Thoracic aorta (tissue), 2 donors: ENCODE measurements at places on chromosomes 12 and 14. TPM values are rescaled to one million over a fixed set of nuclear protein-coding genes. Genes with fewer than 3 reads are reported as not detected.

- peaks cover 9% of the 10 kb centered on the region for H3K4me1 ChIP-seq
- H3K27me3 ChIP-seq, result no peaks in the 10 kb centered on the region
- no peak for DNase-seq
- no peaks in the 10 kb centered on the region for H3K36me3 ChIP-seq
- H3K27ac ChIP-seq, result no peak overlapping the region
These were observed 196.5 kb downstream of the NUAK1 start for GRCh38 chr12:105942281-105942680.

- H3K27me3 ChIP-seq, result no peaks in the 10 kb centered on the region
- H3K4me3 ChIP-seq, result no peak overlapping the region
- no peak overlapping the region for H3K27ac ChIP-seq
- no peak for DNase-seq
These were observed 163.7 kb upstream of the PWP1 start for GRCh38 chr12:107521826-107522355.

GRCh38 chr12:53091756-53092155 is 5.7 kb upstream of the IGFBP6 start:
- no peaks in the 10 kb centered on the region for H3K27me3 ChIP-seq
- H3K36me3 ChIP-seq, result no peaks in the 10 kb centered on the region
- no peak for DNase-seq

- no peaks in the 10 kb centered on the region for H3K4me1 ChIP-seq
- H3K27ac ChIP-seq, result no peak overlapping the region
- no peaks in the 10 kb centered on the region for H3K27me3 ChIP-seq
- H3K4me3 ChIP-seq, result no peak overlapping the region
- H3K36me3 ChIP-seq, result no peaks in the 10 kb centered on the region
These were observed 385.6 kb downstream of the GRIN2B start for GRCh38 chr12:13595536-13596443.

DNA sequence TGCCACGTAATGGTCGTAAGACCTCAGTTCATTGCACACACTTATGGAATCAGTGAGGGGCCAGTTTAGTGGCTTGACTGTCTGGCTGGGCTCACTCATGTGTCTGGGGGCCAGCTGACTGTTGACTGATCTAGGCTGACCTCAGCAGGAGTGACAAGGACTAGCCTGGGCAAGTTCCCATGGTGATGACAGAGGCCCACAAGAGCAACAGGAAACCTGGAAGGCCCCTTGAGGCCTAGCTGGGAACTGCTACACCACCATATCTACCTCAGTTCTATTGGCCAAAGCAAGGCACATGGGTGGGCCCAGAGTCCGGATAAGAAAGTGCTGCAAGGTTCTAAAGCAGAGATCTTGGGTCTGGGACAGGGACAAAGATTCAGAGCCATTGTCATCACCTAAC is 21.3 kb upstream of the RFLNA start:
- no peaks in the 10 kb centered on the region for H3K4me1 ChIP-seq
- DNase-seq, result no peak
- H3K27me3 ChIP-seq, result no peaks in the 10 kb centered on the region
- H3K4me3 ChIP-seq, result no peak overlapping the region
- no peaks in the 10 kb centered on the region for H3K36me3 ChIP-seq

DNA sequence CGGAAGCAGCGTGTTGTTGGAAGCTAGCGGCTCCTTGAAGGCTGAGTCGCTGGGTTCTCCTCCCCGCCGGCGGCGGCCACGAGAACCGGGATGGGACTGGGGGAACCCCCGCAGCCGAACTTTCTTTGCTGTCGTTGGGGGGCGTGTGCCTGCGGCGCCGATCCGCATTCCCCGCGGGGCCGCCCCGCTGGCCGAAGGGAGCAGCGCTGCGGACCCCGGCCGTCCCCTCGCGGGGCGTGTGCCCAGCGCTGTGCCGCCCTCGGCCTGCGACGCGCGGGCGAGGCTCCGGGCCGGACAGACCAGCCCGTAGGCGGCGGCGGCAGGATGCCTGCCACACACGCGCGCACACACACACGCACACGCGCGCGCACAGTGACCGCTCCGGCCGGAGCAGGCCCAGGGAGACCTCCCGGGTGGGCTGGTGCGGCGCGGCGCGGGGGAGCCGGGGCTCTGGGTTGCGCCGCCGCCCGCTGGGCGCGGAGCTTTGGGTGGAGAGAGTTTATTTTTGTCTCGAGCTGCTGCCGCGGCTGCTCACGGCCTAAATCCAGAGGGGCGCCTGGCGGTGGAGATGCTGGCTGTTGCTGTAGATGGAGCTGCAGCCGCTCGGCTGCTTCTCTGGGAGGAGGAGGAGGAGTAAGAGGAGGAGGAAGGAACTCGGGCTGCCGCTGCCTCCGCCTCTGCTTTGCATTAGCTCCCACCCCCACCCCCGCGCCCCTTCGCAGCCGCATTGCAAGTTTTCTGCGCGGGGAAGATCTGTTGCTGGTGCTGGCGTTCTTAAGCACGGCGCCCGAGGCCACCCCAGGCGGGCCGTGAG is at the start of gene SAMD4A:
SAMD4A (plus strand) TSS at position 719 of the 814 bp plus-strand sequence. CDS start 789 bp downstream, outside the sequence.
- peaks cover under 1% of the 10 kb centered on the region for H3K36me3 ChIP-seq
- H3K27me3 ChIP-seq, result no peaks in the 10 kb centered on the region
- H3K4me1 ChIP-seq, result peaks cover 17% of the 10 kb centered on the region
- peak within 1 kb of the TSS; percentile 97 for H3K4me3 ChIP-seq
- DNase-seq, result peak; percentile 25

Gene SLC38A4
- total RNA-seq, result not detected

Gene SLC22A17
- 55.1 TPM for total RNA-seq

Gene MSI1
- total RNA-seq, result not detected

Gene GNB3
- total RNA-seq, result 9.3 TPM

Gene CPM
- 62.3 TPM for total RNA-seq
